Prostate gland (tissue), 2 donors: ENCODE measurements at places on chromosomes 3 and 15. TPM values are rescaled to one million over a fixed set of nuclear protein-coding genes. Genes with fewer than 3 reads are reported as not detected.

GRCh38 chr3:84245789-84246188 is 713.0 kb upstream of the CADM2 start:
- DNase-seq = no peak
- no peak overlapping the region for H3K4me3 ChIP-seq
- no peaks in the 10 kb centered on the region for H3K4me1 ChIP-seq
- H3K27ac ChIP-seq = no peak overlapping the region

DNA sequence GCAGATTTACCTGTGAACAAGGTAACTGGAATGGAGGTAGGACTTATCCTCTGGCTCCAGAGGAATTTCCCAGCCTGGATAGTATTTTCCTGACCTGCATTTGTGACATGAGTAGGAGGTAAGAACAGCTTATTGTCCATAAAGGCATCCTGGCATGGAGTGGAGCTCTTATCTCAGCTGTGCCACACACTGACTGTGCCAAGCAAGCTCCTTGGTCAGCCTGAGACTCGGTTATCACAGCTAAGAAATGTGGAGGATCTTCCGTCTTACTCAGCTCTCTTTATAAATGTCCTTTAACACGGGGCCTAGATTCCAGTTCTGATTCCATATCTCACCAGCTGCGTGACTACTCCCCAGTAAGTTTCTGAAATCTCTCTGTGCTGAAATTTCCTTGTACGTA is 38.9 kb downstream of the SLCO3A1 start:
- no peaks in the 10 kb centered on the region for H3K27me3 ChIP-seq
- no peak overlapping the region for H3K4me3 ChIP-seq
- H3K36me3 ChIP-seq = no peaks in the 10 kb centered on the region
- H3K4me1 ChIP-seq = no peaks in the 10 kb centered on the region

DNA sequence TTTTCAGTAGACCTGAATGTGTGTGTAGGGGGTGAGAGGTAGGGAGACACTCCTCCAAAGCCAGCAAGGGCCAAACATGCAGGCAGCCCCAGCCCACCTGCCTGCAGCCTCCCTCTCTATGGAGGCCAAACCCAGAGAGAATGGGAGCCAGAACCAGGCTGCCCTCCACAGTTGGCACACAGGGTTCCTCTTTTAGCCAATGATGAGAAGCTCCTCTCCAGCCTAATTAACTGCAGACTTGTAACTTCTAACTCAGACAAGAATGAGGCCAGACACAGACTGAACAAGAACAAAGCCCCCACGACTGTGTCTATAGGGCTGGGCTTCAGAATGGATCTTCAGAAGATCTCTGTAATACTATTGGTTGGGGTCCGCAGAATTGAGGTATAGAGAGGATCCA is 12.3 kb upstream of the TLE3 start:
- H3K27ac ChIP-seq = no peak overlapping the region
- DNase-seq = no peak
- no peaks in the 10 kb centered on the region for H3K36me3 ChIP-seq

DNA sequence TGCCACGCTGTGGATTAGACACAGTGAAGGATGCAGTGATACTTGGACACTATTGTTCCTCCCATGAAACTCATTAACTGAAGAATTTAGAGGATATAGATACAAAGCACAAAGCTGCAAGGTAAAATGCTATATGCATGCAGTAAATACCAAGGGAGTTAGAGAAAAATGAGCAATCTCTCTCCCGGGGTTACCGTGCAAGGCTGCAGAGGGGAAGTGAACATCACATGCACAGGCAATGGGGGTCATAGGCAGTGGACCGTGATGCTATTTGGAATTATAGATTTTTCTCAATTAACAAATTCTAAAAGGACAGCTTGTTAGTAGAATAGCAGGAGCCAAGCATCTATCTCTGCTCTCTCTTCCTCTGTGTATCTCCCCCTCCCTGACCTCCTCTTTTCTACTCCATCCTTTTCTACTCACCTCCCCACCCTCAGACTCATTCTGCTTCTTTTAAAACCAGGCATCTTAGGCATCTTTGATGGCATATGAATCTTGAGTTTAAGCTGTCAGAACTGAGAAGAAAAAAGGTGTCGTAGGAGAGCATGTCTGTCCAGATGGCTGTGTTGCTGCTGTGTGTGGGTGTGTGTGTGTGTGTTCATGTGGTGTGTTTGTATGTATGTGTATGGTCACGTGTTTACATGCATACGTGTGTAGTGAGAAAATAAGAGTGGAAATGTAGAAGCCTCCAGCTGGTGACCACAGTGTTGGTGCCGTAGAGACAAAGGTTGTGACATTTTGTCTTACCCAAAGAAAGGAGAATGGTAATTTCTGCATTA is 339.0 kb downstream of the EPHB1 start:
- no peaks in the 10 kb centered on the region for H3K4me1 ChIP-seq
- H3K27ac ChIP-seq = no peak overlapping the region
- no peaks in the 10 kb centered on the region for H3K27me3 ChIP-seq
- no peak overlapping the region for H3K4me3 ChIP-seq
- H3K36me3 ChIP-seq = no peaks in the 10 kb centered on the region
- no peak for DNase-seq

- H3K27me3 ChIP-seq = no peaks in the 10 kb centered on the region
- DNase-seq = no peak
- no peak overlapping the region for H3K4me3 ChIP-seq
These were observed 13.1 kb upstream of the ALCAM start for GRCh38 chr3:105353485-105354161.

GRCh38 chr3:86989611-86990010 is 1.3 kb downstream of the VGLL3 start:
- H3K36me3 ChIP-seq = no peaks in the 10 kb centered on the region
- no peaks in the 10 kb centered on the region for H3K27me3 ChIP-seq
- peak overlapping the region; percentile 88 for H3K27ac ChIP-seq
- peak overlapping the region; percentile 71 for H3K4me3 ChIP-seq
- H3K4me1 ChIP-seq = no peaks in the 10 kb centered on the region
- DNase-seq = no peak

GRCh38 chr3:12349895-12350811 is 61.3 kb downstream of the PPARG start:
- no peaks in the 10 kb centered on the region for H3K27me3 ChIP-seq
- H3K4me3 ChIP-seq = no peak overlapping the region
- H3K36me3 ChIP-seq = no peaks in the 10 kb centered on the region
- H3K27ac ChIP-seq = no peak overlapping the region
- DNase-seq = no peak

DNA sequence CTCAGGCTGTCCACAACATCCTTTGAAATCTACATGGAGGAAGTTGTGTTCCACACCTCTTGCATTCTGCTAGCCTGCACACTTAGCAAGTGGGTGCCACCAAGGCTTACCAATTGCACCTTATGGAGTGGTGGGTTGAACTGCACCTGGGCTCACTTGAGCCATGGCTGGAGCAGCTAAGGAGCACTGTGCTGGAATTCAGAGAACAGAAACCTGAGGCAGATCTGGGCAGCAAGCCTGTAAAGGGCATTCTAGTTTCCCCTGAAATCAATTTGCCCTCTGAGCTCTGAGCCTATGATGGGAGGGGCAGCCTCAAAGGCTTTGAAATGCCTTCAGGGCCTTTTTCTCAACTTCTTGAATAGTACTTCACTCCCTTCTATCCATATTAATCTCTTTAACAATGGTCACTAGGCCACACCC is 18.0 kb downstream of the BTLA start:
- H3K4me1 ChIP-seq = no peaks in the 10 kb centered on the region
- no peaks in the 10 kb centered on the region for H3K36me3 ChIP-seq
- no peak overlapping the region for H3K27ac ChIP-seq
- no peak overlapping the region for H3K4me3 ChIP-seq
- DNase-seq = no peak
- no peaks in the 10 kb centered on the region for H3K27me3 ChIP-seq

DNA sequence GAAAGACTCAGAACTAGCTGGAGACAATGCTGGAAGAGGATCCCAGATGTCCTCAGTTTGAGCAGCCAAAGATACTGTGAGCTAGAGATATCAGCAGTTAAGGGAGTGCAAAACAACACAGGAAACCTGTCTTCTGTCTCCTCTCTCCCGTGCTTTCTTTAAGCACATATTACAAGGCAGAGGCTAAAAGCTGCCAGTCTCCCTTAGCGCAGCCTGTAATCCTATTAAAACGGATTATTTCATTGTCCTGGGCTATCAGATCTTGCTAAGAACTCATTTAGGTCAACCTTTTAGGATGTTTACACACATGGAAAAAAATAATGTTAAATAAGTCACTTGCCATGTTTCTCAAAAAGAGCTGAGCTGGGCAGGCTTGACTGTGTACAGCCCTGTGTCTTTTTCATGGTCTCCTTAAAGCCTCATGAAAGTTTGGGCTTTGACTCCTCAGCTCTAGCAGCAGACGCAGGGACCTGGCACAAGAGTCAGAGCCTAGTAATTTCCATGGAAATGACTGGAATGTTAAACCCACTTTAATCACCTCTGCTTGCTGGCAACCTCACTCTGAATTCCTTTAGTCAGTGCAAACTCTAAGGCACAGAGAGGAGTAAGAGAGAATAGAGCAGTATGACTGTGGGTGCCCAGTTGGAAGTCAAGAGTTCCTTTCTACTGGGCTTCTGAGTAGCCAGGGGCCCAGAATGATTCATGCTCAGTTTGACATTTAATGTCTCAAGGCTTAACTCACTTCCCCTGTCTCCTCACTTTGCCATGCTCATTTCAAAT is 491.9 kb downstream of the NTRK3 start:
- H3K4me3 ChIP-seq = no peak overlapping the region
- H3K27me3 ChIP-seq = no peaks in the 10 kb centered on the region
- no peak overlapping the region for H3K27ac ChIP-seq

DNA sequence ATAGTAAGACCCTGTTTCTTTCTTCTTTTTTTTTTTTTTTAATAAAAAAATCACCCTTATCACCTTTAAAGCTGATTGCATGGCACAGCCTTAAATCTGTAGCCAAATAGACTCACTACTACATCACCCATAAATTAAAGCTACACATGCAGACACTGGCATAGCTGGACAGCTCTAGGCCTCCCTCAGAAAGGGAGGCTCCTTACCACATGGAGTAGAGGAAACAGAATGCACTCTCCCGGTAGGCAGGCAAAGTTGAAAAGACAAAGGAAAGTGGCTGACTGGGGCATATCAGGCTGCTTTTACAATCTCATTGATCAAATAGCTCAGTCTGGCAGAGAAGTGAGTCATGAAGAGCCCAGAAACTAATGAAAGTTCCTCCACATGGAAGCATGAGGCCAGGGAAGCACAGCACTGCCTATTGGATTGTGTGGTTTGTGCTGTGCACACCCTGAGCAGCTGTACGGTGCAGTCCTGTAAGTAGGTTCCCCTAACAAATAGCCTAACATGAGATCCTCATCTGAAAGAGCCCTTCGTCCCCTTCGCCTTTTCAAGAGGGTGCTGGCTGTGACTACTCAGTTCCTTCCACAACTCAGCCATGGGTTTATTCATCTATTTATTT is 32.7 kb upstream of the FAM98B start:
- H3K4me1 ChIP-seq = no peaks in the 10 kb centered on the region
- H3K4me3 ChIP-seq = no peak overlapping the region
- no peak for DNase-seq

GRCh38 chr3:118808723-118809122 is 225.9 kb downstream of the IGSF11 start:
- H3K4me3 ChIP-seq = no peak overlapping the region
- H3K36me3 ChIP-seq = no peaks in the 10 kb centered on the region
- DNase-seq = no peak
- H3K27ac ChIP-seq = no peak overlapping the region
- no peaks in the 10 kb centered on the region for H3K4me1 ChIP-seq
- H3K27me3 ChIP-seq = peaks cover 3% of the 10 kb centered on the region

GRCh38 chr3:77524463-77524862 is 484.6 kb downstream of the ROBO2 start:
- H3K4me3 ChIP-seq = no peak overlapping the region
- no peak overlapping the region for H3K27ac ChIP-seq
- DNase-seq = no peak
- H3K36me3 ChIP-seq = no peaks in the 10 kb centered on the region

DNA sequence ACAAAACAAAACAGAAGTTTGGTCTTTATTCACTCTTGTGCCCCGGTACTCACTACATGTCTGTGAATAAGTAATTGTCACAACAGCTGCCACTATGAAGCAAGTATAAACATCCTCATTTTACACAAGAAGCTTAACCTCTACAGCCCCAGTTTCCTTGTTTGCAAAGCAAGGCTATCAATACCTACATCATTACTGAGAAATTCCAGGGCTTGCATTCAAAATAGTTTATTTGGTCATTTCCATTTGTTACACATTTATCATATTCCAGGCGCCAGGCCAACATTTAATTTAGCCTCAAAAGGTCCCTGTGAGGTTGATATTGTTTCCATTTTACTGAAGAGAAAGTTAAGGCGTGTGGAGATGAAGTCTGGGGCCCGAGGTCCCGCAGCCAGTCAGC is 161.4 kb upstream of the LRTM1 start:
- H3K27me3 ChIP-seq = no peaks in the 10 kb centered on the region
- no peaks in the 10 kb centered on the region for H3K4me1 ChIP-seq
- no peaks in the 10 kb centered on the region for H3K36me3 ChIP-seq
- H3K27ac ChIP-seq = no peak overlapping the region

- no peak overlapping the region for H3K27ac ChIP-seq
- no peaks in the 10 kb centered on the region for H3K36me3 ChIP-seq
- DNase-seq = no peak
- no peaks in the 10 kb centered on the region for H3K27me3 ChIP-seq
- H3K4me1 ChIP-seq = no peaks in the 10 kb centered on the region
- no peak overlapping the region for H3K4me3 ChIP-seq
These were observed 13.4 kb downstream of the COMMD2 start for GRCh38 chr3:149738876-149739275.

- DNase-seq = no peak
- H3K27me3 ChIP-seq = no peaks in the 10 kb centered on the region
- H3K27ac ChIP-seq = no peak overlapping the region
These were observed 428.0 kb downstream of the RBMS3 start for GRCh38 chr3:29708884-29709283.

GRCh38 chr15:76177491-76178040 is 117.8 kb downstream of the TMEM266 start:
- no peak for DNase-seq
- no peaks in the 10 kb centered on the region for H3K27me3 ChIP-seq
- H3K36me3 ChIP-seq = no peaks in the 10 kb centered on the region
- no peak overlapping the region for H3K4me3 ChIP-seq
- no peak overlapping the region for H3K27ac ChIP-seq

DNA sequence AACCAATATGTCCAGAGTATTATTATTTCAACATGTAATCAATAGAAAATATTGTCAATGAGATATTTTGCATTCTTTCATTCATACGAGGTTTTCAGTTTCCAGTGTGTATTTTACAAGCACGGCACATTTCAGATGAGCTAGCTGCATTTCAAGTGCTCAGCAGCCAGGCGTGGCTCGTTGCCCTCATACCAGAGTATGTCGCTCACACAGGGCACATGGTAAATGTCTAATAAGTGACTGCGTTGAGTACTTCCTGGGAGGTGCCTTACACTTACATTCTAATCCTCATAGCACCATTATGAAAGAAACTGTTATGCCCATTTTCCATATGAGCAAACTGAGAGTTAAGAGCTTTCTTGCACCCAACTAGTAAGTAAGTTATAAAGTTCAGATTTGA is 47.4 kb downstream of the TMEM266 start:
- H3K27me3 ChIP-seq = no peaks in the 10 kb centered on the region
- no peak overlapping the region for H3K27ac ChIP-seq
- H3K4me1 ChIP-seq = no peaks in the 10 kb centered on the region

GRCh38 chr3:53949541-53949940 is 57.9 kb upstream of the SELENOK start:
- H3K27ac ChIP-seq = no peak overlapping the region
- H3K27me3 ChIP-seq = no peaks in the 10 kb centered on the region
- no peaks in the 10 kb centered on the region for H3K4me1 ChIP-seq
- no peak for DNase-seq

POPDC2 gene
- 26.5 TPM for total RNA-seq

DPPA2 gene
- not detected for total RNA-seq

ATP13A5 gene
- not detected for total RNA-seq

KATNBL1 gene
- total RNA-seq = 24.8 TPM

EPHA3 gene
- total RNA-seq = 11.9 TPM
